Stimulated activated CD8-positive, alpha-beta memory T cell treated with anti-CD3 and anti-CD28 coated beads, Interleukin-15, amount 100 ng/mL, for 1 hour (primary cell): ENCODE measurements at places on chromosomes 3 and 15.

DNA sequence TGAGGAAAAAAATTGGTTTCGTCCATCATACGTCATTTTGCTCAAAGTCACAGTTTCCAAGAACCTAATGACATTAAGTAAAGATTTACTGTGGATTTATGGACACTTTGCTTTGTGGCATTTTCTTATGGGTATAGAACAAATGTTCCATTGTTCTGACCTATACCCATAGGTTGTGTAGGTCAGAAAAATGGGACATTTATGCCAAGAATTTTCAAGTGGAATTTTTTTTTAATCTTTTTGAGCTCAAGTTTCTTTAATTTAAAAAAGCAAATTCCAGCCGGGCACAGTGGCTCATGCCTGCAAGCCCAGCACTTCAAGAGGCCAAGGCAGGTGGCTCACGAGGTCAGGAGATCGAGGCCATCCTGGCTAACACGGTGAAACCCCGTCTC is 187.5 kb upstream of the TPM1 start:
- no peak for DNase-seq

DNA sequence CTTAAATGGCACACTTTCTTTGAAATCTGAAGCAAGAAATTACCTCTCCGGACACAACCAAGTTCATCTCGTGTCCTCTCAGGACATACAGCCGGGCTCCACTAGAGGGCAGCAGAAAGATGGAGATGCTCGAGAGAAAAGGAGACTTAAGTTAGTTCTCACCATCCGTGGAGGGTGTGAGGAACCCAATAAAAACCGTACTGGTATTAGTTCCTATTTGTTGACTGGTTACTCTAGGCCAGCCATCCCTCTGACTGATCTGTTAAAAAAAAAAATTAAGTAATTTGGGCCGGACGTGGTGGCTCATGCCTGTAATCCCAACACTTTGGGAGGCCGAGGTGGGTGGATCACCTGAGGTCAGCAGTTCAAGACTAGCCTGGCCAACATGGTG is 7.9 kb upstream of the CYP11A1 start:
- DNase-seq, result peak; percentile 79

DNA sequence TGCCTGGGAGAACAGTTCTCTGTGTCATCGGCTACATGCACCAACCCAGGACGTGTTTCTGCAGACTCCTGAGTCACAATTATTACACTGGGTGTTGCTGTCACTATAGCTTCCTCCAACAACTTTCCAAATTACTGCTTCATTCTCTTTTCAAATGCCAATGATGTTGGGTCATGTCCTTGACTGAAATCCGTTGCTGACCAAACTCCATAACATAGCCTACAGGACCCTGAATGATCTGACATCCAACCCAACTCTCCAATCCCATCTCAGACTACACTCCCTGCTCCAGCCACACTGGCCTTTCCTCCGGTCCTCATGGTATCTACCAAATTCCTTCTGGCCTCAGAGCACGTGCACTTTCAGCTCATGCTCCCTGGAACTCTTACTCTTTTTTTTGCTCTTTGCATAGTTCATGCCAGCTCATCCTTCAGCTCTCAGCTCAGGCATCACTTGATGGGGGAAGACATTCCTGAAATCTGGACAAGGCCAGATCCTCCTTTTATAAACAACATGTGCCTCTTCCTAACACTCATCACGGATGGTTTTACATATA is 108.8 kb upstream of the PTPRG start:
- DNase-seq, result no peak

DNA sequence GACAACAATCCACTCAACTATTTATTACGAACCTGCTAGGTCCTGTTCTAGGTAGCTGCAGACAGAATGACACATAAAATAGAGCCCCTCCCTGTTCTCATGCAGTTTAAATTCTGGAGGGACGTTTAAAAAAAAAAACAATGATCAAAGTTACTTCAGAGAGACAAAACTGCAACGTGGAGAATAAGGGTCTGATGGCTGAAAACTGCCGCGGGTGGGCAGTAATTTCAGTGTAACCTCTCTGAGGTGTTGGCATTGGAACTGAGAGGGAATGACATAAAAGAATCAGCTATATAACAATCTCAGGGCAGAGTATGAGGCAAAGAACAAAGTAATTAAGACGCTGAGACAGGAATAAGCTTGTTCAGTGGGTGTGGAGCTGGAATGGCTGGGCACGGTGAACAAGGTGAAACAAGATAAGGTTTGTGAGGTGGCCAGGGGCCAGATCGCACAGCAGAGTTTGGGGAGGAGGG is 19.5 kb downstream of the TBL1XR1 start:
- no peak for DNase-seq

DNA sequence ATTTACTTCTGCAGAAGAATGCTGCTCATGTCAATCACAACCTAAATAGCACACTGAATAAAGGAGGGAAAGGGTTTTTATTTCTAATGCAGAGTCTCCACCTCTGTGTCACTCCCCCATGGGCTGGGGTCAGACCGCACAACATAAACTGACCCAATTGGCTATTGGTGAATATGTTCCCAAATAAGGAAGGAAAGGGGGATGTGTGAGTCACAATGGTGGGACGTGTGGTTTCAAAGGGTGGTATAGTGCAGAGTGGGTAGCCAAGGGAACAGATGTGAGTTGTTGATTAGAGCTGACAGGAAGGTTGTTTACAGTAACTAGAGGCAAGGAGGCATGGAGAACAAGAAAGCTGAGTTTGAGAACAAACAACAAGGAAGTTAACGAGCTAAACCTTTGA is 491.8 kb downstream of the ZPLD1 start:
- DNase-seq, result no peak

- no peak for DNase-seq
Measured at GRCh38 chr15:76533060-76533820, 196.7 kb downstream of the ISL2 start.

DNA sequence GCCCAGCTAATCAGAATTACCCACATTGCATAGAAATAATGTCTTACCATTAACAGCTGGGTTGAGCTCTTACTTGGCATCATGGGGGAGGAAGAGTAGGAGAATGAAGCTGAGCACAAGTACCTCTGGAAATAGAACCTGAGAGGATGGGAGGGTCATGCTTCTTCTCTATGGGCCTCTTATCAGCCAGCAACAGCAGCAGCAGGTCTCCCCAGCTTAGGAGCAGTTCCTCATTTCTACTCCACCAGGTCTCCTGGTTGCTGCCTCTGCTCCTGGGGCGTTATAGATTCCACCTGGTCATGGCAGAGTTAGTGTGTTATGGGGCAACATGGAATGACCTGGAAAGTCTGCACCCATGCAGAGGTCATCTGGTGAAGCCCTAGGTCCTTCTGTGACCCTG is 3.4 kb downstream of the FSD2 start:
- DNase-seq, result no peak

GRCh38 chr3:182046166-182046764 is 334.5 kb downstream of the SOX2 start:
- no peak for DNase-seq

GRCh38 chr3:108389372-108389771 is 93.0 kb downstream of the HHLA2 start:
- DNase-seq, result no peak

DNA sequence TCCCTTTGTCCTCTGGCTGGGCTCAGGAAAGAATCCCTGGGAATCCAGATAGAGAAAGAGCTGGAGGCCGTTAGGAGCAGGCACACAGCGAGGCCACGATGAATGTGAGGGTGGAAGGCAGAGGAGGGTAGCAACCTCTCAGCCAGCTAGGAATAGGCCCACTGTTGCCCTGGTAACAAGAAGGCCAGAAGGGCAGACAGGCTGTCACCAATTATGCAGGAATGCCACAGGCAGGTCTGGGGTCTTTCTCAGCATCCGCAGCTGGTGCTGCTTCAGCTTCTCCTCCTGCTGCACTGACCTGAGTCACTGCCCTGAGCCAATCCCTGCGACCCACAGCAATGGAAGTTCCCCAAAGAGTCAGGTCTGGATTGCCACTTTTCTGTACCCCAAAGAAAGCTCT is 62.8 kb upstream of the C3orf80 start:
- DNase-seq, result no peak

DNA sequence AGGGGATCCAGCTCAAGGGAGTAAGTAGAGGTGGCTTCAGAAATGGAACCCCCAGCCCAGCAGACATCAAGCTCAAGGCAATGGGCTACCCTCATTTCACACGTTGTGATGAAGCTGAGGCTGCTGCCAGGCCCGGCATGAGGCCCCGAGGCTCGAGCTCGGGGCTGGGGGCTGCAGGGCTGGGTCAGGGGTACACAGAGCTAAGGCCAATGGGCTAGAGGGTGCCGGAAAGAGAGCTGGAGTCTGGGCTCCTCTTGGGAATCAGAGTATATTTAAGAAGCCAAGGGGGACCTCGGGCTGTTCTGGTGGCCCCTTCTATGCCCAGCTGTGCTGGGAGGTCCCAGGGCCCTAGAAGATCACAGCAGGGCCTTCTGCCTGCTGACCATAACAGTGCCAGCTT is 7.4 kb downstream of the PRSS50 start:
- DNase-seq, result no peak

- DNase-seq, result no peak
Measured at GRCh38 chr3:59653405-59654122, 603.7 kb upstream of the CFAP20DC start.

GRCh38 chr3:48202632-48203031 is 14.4 kb upstream of the CDC25A start:
- no peak for DNase-seq

- no peak for DNase-seq
Measured at GRCh38 chr15:20643024-20643770, 101.6 kb upstream of the GOLGA6L6 start.

DNA sequence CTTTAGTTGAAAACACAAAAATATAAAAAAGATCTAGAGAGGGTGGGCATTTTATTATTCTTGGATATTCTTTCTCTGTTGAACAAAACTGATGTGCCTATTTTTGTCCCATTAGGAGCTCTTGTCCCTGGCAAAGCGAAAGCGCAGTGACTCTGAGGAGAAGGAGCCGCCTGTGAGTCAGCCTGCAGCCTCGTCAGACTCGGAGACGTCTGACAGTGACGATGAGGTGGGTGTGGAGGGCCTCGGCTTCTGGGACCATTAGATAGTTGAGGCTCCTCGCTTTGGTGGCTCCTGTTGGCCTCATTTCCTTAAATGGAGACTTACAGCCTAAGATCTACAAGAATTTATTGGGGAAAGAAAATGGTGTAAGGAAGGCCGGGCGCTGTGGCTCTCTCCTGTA is 21.3 kb downstream of the RTF1 start:
- no peak for DNase-seq

GRCh38 chr3:46483825-46484224 is 14.0 kb upstream of the RTP3 start:
- no peak for DNase-seq

GRCh38 chr3:147921051-147921450 is 511.9 kb downstream of the ZIC1 start:
- DNase-seq, result no peak

DNA sequence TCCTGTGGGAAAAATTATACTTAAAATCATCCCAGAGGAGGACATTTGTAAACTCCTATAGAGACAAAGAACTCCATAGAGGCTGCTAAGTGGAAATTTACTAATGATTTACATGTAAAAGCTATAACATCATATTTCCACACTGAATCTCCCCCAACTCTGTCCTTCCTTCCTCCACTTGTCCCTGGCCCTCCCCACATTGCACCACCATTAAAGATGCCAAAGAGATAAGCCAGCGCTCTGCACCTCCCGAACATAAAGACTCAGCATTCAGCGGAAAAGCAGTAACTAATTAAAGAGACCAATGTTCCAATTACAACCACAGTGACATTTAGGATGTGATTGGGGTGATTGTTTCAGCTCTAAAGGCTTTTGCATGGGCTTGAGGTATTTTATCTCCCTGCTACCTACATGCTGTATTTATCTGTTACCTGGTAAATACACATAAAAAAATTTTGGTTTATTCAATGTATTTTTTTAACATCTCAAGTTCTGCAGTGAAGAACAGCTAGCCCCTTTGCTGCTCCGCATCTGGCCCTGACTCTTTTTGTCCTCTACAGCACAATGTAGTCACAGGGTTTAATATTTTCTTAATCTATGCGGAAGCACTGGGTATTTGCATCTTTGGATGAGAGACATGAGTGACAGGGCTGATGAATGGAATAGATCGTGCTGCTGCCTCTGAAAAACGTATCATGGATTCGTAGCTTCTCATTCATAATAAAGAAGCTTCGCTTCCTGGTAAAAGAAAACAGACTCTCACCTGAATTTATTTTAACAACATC is 35.3 kb upstream of the B3GNT5 start:
- DNase-seq, result no peak

- DNase-seq, result no peak
Measured at GRCh38 chr15:85024509-85025336, 43.1 kb downstream of the PDE8A start.

- DNase-seq, result no peak
Measured at GRCh38 chr3:15635121-15635661, 33.6 kb downstream of the BTD start.

GRCh38 chr3:177783767-177784166 is 586.5 kb upstream of the TBL1XR1 start:
- DNase-seq, result no peak

DNA sequence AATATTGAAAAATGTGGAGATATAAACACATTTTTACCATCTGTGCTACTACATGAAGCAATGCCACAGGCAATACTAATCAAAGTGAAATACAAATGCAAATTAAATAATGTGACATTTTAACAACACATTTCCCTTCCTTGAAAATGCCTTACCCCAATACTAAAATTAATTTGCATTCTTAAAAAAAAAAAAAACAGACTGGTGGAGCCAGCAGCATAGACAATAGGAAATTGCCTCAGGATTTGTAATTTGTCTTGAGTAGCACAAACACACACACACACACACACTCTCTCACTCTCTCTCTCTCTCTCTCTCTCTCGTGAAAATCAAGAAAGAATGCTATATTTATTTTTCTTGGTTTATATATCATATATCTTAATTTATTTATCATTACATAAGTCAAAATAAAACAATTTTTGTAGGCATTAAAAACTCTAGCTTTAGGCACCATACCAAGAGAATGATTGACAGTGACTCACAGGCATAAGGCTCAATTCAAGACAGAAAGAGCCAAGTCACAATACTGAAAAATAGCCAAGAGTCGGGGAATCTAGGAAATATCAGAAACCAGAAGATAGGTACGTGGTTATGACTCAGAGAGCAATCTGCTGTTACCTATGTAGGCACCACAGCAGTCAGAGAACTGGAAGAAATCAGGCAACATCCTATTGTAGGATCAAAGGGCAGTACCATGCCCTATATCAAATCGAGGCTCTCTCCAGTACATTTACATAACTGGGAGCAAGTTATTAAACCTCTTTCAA is 23.0 kb downstream of the SUCNR1 start:
- no peak for DNase-seq

GRCh38 chr15:67456677-67457529 is 64.0 kb upstream of the C15orf61 start:
- peak; percentile 78 for DNase-seq
